RWPE1 (cell line): ENCODE measurements at places on chromosomes 6 and 20.

DNA sequence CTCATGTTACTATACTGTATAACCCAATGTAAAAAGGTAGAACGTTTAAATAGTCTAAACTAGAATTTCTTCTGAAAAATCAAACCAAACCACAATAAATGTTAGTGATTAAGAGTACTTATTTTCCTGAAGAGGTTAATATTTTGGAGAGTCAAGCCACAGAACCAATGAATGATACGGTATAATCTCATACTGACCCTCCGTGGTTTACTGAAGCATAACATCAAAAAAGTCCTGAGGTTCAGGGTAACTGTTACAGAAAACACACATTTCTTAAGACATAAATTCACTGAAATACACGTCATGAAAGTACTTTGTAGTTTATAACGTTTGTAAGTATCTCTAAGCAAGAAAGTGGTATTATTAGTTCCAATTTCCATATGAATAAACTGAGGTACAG is 28.9 kb downstream of the ESF1 start:
- no peak for DNase-seq

- no peak for DNase-seq
Measured at GRCh38 chr20:1337441-1337840, 8.5 kb upstream of the SDCBP2 start.

GRCh38 chr6:11021714-11022113 is 22.4 kb downstream of the ELOVL2 start:
- DNase-seq = no peak

DNA sequence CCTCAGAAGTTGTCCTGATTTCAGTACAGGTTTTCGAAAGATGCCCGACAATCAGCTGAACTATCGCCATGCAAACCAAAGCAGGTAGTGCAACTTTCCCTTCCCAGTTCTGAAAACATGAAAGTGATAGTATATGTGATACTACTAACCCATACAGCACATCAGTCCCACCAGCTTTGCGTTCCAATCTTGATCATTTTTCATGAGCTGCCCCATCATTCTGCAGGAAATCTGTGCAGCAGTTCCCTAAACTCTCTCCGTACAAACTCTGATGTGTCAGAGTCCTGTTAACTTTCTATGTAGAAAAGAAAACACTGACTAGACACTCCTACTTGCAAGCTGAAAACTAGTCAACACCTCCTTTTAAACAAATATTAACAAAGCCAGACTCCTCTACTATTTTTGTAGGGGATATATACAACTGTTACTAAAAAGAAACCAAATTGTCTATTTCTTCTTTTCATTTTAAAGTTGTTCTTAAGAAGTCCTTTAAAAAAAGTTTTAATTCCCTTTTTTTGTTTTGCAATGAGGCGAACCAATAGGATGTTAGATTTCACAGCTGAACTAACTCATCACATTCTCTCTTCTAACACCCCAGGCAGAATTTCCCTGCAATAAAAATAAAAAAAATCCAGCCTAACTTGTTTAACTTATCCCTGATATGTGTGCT is 99.6 kb upstream of the DST start:
- DNase-seq = no peak

DNA sequence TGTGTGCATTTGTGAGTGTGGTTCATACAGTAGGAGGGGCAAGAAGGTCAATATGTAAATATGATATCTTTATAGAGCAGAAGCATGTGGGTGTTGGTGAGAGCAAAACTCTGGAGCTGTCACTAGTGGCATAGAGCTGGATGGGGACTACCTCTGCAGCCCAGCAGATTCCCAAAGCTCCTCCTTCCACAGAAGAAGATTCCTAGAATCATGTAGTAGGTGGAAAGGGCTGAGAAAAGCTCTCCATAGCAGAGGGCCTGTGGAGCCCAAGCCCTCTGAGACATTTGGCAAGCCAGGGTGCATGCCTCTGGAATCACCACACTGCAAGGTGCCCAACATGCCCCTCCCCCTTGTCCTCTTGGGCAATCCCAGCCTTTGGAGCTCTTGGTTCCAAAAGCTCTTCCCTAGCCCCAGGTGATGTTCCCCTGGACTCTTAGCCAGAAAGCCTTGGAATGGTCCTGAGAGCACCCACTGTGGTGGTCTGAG is 233.2 kb downstream of the LRFN2 start:
- DNase-seq = no peak

DNA sequence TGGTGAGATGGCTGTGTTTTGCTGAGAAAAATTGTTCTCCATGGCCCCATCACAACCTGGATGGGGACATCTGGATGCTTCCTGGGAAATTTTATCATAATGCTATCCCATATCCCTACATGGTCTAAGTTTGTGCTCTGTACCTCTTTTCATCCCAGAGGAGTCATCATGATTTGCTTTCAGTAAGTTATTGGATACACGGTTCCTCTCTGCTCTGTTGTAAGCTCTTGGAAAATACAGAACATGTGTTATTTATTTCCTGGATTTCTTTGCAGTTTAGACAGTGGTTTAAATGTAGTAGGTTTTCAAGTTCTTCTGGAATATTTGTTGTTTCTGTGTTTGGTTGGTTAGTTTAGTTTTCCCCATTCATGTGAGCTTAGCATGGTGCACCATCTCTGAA is 129.2 kb upstream of the ECI2 start:
- no peak for DNase-seq

DNA sequence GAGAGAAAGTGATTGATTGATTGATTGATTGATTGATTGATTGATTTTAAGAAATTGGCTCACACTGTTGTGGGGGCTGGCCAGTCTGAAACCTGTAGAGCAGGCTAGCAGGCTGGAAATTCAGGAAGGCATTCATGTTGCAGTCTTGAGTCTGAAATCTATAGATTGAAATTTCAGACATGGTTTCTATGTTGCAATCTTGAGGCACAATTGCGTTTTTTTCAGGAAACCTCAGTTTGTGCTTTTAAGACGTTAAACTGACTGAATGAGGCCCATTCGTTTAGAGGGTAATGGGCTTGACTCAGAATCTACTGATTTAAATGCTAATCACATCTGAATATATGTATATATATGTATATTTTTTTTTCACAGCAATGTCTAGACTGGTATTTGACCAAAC is 106.3 kb downstream of the STXBP5 start:
- no peak for DNase-seq

GRCh38 chr6:156809034-156809433 is 31.9 kb downstream of the ARID1B start:
- no peak for DNase-seq

DNA sequence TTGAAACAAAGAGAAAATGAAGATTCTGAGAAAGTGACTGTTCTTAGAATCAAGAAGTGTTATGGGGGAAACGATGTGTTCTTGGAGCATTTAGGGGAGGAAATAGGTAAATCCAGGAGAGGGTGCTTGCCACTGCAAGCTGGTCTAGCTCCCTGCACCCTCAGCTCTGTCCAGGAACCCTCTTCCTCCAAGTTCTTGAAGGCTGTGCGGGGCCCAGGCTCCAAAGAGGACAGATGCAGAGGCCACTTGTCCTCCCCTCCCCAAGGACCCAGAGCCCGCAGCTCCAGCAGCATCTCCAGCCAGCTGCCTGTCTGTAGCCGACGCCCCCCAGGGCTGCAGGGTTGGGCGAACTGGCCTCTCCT is 87.9 kb downstream of the CDC5L start:
- no peak for DNase-seq

DNA sequence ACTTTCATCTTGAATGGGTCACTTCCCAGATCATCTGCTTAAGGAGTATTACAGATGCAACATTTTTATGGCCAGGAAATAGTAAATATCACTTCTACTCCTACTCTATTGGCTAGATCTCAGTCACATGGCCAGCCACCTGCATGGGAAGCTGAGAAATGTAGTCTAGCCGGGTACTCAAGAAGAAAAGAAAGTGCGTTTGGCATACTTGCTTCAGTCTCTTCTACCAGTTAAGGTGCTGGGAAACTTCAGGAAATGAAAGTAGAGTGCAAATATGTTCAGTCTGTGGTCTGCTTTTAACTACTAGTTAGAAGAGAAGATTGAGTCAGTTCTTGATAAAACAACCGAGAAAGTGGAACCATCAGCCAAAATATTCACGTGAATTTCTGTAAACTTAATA is 129.2 kb downstream of the PDSS2 start:
- no peak for DNase-seq

DNA sequence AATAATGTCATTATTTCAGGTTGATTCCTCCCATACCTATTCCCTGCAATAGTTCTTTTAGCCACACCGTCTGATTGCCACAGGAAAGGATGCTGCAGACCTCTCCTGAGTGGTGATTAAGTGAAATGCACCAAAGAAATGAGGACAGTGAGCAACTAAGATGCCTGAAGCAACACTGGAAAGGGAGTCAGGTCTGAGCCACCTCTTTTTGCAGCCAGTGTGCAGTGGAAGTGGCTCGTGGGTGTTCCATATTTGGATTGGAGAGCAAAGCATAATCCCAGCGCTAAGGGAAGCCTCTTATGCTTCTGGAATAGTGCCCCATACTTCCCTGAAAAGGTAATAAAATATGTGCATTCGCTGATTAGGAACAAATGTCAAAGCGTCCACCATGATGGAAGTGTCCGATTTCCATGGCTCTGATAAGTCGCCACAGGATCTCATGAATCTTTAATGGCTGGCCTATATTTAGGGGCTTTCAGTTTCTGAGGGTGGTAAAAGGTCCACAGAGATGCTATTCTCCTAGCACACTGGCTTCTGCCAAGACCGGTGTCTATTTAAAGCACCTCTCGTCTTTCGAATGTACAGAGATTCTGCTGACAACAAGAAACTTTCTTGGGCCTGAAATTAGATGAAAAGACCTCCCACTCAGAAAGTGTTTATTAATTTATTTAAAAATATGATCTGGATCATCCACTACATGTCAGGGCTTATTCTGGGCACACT is 253.9 kb downstream of the SLC24A3 start:
- no peak for DNase-seq

- no peak for DNase-seq
Measured at GRCh38 chr6:138596126-138596525, 96.8 kb upstream of the NHSL1 start.

DNA sequence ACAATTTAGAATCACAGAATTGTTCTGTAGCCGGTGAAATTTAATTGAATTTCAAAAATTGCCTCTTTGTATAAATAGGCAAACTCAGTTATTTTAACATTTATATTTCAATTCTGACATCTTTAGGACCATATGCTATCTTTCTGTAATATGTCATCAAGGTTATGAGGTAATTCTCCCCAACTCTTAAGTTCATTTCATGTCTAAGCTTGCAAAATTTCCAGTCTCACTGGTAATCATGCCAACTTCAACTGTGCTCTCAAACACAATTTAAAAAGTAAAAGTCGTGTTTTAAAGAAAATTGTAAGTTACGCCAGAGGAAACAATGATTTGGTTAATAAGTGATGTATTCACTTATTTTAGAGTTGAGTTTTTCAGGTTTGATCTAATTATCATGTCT is 1.4 kb downstream of the NCOA7 start:
- no peak for DNase-seq

DNA sequence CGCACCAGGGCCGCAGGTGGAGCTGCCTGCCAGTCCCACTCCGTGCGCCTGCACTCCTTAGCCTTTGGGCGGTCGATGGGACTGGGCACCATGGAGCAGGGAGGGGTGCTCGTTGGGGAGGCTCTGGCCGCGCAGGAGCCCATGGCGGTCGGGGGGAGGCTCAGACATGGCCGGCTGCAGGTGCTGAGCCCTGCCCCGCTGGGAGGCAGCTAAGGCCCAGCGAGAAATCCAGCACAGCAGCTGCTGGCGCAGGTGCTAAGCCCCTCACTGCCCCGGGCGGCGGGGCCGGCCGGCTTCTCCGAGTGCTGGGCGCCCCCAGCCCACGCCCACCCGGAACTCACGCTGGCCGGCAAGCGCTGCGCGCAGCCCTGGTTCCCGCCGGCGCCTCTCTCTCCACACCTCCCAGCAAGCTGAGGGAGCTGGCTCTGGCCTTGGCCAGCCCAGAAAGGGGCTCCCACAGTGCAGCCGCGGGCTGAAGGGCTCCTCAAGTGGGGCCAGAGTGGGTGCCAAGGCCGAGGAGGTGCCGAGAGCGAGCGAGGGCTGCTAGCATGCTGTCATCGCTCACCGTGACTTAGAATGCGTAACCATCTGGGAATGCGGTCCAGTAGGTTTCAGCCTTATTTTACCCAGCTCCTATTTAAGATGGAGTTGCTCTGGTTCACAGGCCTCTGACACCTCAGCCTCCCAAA is 77.3 kb downstream of the C6orf52 start:
- DNase-seq = no peak

- DNase-seq = no peak
Measured at GRCh38 chr6:157089851-157090250, 233.5 kb downstream of the TMEM242 start.

- no peak for DNase-seq
Measured at GRCh38 chr6:8875986-8876385, 440.6 kb upstream of the SLC35B3 start.

- DNase-seq = no peak
Measured at GRCh38 chr6:56758553-56758952, 115.9 kb upstream of the DST start.

- no peak for DNase-seq
Measured at GRCh38 chr6:76073281-76073680, 819 bp upstream of the IMPG1 start.

DNA sequence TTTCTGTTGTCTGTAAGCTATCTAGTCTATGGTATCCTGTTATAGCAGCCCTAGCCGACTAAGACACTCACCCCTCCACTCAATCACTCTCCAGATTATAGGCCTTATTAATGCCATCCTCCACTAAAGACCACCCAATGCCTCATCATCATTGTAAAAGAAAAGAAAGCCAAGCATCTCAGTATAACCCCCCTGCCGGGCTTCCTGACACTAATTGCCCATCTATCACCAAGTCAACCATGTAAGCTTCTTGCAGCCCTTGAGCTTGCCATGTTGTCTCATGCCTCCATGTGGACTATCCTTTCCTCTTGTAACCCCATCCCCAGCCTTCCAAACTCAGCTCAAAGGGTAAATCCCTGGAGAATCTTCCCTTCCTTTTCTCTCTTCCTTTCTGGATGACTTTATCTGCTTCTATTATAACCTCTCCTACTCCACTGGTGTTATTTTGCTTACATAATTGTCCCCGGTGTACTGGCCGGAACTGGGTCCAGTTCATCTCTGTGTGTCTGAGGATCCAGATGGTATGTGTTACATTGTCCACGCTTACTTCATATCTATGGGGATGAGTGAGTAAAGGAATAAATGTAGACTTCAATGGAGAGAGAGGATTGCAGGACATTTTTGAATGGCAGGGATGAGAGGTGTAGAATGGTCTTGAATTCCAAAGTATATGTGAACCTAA is 202.9 kb upstream of the SOX4 start:
- DNase-seq = no peak

- no peak for DNase-seq
Measured at GRCh38 chr6:131015025-131015591, 47.9 kb downstream of the EPB41L2 start.

DNA sequence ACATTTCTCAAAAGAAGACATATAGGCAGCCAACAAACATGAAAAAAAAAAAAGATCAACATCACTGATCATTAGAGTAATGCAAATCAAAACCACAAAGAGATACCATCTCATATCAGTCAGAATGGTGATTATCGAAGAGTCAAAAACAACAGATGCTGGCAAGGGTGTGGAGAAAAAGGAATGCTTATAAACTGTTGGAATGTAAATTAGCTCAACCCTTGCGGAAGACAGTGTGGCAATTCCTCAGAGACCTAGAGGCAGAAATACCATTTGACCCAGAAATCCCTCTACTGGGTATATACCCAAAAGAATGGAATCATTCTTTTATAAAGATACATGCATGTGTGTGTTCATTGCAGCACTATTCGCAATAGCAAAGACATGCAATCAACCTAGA is 303.8 kb upstream of the THEMIS start:
- DNase-seq = no peak

- no peak for DNase-seq
Measured at GRCh38 chr20:34459209-34459897, 56.9 kb upstream of the DYNLRB1 start.
